Kidney tubule cell (primary cell): ENCODE measurements at places on chromosomes 1 and 21.

- peak; percentile 25 for DNase-seq
Observed at GRCh38 chr1:150233359-150234308, 2.3 kb downstream of the ANP32E start.

GRCh38 chr1:158998781-158999161, 10.9 kb upstream of the IFI16 start:
- peak; percentile 63 for DNase-seq

GRCh38 chr1:109796484-109797302, 33.0 kb upstream of the EPS8L3 start:
- no peak for DNase-seq

GRCh38 chr1:55015731-55016620, 17.2 kb downstream of the BSND start:
- DNase-seq, result no peak

- DNase-seq, result no peak
Observed at GRCh38 chr21:39094087-39094780, 89.0 kb downstream of the PSMG1 start.

- peak; percentile 24 for DNase-seq
Observed at GRCh38 chr1:212315907-212316306, 30.7 kb downstream of the PPP2R5A start.

GRCh38 chr21:44771896-44772525, 29.6 kb downstream of the UBE2G2 start:
- no peak for DNase-seq

DNA sequence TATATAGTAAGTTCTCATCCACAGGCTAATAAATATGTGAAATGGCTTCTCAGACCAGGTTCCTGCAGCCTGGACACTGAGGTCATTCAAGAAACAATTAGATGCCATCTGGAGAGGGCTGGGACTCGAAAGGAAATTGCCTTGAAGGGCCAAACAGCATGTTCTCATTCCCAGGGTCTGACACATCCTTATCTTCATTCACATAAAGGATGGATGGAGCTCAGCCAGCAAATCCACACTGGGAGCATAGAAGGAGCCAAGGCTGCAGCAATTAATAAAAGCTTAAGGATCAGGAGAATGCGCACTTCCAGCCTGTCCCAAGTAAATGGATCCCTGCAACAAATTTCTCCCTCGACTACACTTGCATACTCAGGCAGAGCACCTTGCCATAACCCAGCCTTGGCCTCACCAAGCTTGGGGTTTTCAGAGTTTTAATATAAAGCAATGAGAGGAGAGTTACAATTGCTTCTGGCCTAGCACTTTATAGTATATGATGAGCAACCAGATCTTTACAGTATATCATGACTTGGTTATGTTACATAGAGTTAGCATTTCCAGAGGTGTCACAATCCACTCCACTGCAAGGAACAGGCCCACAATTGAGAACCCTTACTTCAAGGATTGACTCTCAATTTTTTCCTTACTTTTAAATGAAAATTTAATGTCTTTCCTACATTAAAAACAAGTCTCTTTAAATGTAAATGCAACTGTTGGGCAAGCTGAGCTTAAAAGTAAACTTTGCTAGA, 55.9 kb downstream of the BCAR3 start:
- peak; percentile 62 for DNase-seq

DNA sequence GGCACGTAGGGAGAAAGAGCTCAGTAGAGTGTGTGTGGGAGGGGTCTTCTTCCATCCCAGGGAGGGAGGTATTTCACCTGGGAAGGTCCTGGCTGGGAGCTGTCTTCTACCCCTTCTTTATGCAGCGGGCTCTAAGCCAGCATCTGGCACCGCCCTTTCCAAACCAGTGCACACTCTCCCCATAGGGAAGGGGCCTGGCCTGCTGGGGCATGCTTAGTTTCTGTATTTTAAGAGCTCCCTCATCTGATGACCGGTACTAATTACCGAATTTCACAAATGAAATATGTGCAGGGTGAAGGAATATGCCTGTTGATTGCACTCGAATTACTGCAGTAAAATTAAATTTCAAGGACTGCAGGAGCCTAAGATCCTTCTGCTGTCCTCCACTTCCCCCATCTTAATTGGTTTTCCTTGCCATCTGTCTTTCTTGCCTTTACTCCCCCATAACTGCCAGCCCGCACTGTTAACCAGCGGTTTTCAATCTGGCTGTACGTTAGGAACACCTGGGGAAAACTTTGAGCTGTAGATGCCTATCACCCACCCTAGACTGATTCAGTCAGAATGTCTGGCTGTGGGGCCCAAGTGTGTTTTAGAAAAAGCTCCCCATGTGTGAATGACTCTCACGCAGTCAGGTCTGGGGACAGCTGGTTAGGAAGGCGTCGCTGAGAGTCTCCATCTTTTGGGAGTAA, 20.1 kb downstream of the GALNT2 start:
- no peak for DNase-seq

- DNase-seq, result peak; percentile 11
Observed at GRCh38 chr1:117512728-117513321, 93.0 kb upstream of the TENT5C start.

DNA sequence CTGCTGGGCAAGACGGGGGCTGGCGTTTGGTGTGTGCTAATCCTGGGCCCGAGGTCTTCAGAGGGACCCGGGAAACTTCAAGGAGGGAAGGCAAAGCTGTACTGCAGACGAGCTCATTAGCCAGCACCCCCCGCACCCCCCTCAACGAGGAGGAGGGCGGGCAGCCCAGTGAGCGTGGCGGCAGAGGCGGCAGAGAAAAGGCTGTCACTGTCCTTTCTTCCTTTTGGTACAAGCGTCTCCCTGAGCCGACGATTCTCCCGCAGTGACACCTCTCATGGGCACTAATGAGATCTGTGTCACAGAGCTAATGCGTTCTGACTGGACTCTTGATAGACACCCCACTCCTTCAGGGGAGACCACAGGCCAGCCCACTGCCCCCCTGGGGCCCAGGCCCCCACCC, 29.5 kb downstream of the DMAP1 start:
- DNase-seq, result no peak

- DNase-seq, result no peak
Observed at GRCh38 chr1:29451368-29451892, 215.1 kb downstream of the PTPRU start.

DNA sequence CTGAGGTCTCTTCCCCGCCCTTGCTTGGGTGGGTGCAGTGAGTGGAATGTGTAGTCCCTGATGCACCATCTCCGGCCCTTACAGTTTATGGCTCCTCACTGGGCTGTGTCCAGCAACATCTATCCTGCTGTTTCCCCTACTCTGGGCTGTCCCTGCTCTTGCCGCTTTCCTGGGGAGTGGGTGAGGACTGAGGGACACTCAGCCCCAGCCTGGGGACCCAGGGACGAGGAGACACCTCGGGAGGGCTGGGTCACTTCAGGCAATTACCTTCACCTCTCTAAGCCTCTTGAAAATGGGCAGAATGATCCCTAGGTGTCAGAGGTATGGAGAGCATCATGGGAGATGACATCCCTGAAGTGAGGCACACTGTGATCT, 13.6 kb upstream of the LRP8 start:
- no peak for DNase-seq

DNA sequence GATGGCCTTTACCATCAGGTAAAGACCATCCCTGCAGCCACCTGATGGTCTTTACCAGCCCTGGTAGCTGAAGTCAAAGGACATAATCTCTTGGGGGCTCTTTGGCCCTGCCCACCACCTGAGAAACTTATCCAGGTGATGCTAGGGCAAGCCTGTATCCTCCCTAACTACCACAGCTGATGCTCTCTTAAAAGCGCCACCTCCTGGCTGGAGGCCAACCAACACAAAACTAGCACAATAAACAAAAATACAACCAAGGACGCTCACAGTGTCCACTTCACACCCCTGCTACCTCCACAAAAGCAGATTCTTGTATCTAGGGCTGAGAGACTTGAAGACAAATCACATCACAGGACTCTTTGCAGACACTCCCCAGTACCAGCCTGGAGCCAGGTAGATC, 357.1 kb upstream of the POU3F1 start:
- DNase-seq, result no peak

DNA sequence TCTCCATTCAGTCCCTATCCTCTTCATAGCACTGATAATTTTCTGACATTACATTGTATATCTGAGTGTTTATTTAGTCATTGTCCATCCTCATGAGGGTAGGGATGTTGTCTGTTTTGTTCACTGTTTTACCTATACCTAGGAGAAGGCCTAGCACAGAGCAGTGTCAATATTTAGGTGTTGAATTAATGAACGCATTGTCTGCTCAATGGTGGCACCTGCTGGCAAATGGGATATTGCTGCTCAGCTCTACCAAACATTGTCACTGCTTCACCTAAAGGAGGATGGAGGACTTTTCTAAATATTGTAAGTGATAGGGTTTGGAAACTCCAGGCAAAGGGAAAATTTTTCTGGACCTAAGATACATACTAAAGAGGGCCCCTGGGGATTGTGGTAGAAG, 243.9 kb downstream of the RRAGC start:
- DNase-seq, result no peak

GRCh38 chr1:154741327-154741726, 128.8 kb downstream of the KCNN3 start:
- DNase-seq, result peak; percentile 68

DNA sequence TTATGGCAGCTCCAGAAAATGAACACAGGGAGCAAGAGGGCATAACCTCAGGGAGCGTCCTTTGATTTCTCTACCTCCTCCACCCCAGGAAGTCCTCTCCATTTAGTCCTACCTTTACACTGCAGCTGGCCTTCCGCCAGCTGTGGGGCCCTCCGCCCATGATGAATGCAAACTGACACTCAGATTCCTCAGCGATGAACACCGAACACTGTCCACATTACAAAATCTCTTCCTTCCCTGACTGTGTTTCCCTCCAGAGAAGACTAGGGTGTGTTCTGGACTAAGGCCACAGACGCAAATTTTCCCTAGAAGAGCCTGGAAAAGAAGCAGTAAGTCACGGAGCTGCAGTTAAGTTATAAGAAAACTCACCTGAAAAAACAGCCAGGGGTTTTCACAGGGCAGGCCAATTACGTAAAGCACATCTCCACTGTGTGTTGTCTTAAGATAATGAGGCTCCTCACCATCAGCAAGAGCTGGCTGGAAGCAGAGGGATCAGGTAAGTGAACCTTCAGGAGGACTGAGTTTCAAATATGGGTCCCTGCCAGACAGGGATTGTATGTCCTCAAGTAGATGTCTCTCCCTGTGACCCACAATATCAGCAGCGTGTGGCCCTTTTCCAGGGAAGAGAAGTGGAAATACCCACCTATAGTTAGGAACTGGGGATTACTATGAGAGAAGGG, 46.3 kb upstream of the ATP1B1 start:
- DNase-seq, result peak; percentile 84

DNA sequence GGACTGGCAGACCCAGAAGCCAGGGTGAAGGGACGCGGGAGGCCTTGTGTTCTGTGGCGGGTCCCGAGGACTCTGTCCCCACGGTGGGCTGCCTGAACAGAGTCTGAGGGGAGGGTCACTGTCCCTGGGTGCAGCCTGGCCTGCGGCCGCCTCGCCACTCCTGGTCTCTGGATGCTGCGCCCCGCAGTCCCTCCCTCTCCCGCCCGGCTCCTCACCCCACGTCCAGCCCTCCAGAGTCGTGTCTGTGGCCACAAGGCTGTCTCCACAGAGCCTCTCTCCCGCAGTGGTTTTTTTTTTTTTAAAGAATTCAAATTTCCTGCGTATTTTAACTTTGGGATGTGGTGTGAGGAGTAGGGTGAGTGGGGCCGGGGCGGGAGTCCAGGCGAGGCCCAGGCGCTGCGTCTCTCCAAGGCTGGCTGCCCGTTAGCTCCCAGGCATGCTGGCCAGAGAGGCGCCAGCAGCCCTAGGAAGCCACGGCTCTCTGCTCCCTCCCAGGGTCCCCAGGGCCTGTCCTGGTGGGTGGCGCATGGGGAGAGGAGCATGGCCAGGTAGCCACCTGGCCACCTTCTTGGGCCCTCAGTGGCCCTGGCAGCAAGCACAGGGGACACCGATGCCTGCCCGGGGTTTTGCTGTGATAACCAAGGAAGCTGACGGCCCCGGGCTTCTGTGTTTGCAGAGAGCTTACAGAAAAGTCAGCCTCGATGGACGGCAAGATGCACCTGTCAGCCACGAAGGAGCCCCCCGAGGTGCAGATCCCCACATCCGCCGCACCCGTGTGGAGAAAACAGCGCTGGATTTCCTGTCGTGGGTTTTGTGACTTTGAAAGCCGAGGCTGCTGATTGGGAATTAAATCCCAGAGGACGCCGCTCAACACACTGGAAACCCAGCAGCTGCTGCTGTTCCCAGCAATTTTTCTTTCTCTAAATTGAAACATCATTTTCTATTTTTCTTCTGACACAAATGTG, 72.8 kb downstream of the MORN1 start:
- DNase-seq, result no peak

GRCh38 chr1:2878591-2878990, 77.1 kb upstream of the TTC34 start:
- no peak for DNase-seq

- peak; percentile 17 for DNase-seq
Observed at GRCh38 chr1:52727114-52727586, 897 bp downstream of the ZYG11B start.

DNA sequence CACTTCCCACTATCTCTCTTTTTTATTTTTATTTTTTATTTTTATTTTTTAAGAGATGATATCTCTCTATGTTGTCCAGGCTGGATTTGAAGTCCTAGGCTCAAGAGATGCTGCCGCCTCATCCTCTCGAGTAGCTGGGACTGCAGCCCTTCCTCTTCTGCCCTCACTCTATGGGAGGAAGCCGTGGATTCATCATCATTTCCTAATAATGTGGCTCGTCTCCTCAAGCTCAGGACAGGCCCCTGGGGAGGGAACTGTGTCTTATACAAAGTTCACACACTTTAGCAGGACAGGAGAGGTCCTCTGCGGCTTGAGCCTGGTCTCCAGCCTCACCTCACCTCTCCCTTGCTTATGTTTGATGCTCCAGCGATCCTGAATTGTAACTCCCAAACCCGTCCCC, 16.5 kb upstream of the IFFO2 start:
- DNase-seq, result no peak

- peak; percentile 65 for DNase-seq
Observed at GRCh38 chr1:211378844-211379243, 52.2 kb downstream of the TRAF5 start.

GRCh38 chr1:112625696-112626095, 6.1 kb downstream of the CAPZA1 start:
- peak; percentile 56 for DNase-seq

GRCh38 chr1:72837781-72838180, 555.4 kb upstream of the NEGR1 start:
- peak; percentile 35 for DNase-seq

GRCh38 chr1:214791961-214792360, 189.0 kb downstream of the CENPF start:
- no peak for DNase-seq

- DNase-seq, result peak; percentile 65
Observed at GRCh38 chr1:1006305-1007159, 6.6 kb upstream of the HES4 start.

DNA sequence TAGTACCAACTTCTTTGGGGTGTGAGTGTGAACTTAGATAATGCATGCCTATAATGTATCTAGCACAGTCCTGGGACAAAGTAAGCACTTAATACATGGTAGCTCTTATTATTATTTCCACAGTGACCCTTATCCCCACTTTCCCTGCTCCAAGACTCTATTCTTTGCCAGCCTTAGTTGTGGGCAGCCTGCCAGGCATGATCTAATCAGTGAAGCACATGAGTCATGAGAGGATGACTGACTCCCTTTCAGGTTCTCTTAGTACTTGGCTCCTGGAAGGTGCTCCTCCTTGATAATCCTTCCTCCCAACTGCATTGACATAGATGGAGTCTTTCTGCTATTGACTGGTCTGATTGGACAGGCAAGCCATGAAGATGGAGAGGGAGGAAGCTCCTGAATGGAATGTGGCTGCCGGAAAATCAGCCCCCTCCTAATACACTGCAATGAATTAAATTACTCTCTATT, 17.4 kb upstream of the GNG12 start:
- peak; percentile 97 for DNase-seq

GRCh38 chr1:202811296-202812175, 782 bp downstream of the PCAT6 start:
- peak; percentile 30 for DNase-seq

- no peak for DNase-seq
Observed at GRCh38 chr1:106875622-106876021, 180.9 kb upstream of the PRMT6 start.
